ENCODE measurements at places on chromosomes 11 and 22.

GRCh38 chr11:35791088-35791958, 128.7 kb downstream of the TRIM44 start:
- DNase-seq, result no peak

GRCh38 chr11:82521427-82521826, 212.2 kb downstream of the FAM181B start:
- DNase-seq, result no peak

DNA sequence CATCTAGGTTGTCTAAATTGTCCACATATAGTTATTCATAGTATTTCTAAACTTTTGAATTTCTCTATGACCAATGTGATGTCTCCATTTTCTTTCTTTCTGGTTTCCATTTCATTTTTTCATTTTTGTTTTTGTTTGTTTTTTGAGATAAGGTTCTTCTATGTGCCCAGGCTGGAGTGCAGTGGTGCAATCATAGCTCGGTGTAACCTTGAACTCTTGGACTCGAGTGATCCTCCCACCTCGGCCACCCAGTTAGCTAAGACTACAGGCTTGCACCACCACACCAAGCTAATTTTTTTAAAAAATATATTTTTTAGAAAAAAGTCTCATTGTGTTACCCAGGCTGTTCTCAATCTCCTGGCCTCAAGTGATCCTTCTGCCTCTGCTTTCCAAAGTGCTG, 8.2 kb downstream of the GSTT4 start:
- no peak for DNase-seq

DNA sequence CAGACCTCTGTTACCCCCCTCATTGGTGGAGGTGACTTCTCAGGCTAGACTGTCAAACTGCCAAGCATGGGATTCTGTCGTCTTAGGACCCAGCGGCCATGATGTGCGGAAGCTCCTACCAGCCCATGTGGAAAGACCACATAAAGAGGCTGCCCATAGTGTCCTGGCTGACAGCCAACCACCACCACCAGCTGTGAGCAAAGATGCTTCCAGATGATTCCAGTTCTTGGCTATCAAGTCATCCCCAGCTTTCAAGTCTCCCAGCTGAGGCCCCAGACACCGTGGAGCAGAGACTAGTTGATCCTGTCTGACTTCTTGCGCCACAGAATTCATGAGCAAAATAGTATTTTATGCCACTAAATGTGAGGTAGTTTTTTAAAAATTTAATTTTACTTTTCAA, 32.9 kb downstream of the SCUBE1 start:
- DNase-seq, result no peak

- peak; percentile 40 for DNase-seq
Measured at GRCh38 chr11:113477321-113477720, 2.1 kb upstream of the DRD2 start.

- DNase-seq, result no peak
Measured at GRCh38 chr11:60840470-60841430, 1.2 kb upstream of the CCDC86 start.

DNA sequence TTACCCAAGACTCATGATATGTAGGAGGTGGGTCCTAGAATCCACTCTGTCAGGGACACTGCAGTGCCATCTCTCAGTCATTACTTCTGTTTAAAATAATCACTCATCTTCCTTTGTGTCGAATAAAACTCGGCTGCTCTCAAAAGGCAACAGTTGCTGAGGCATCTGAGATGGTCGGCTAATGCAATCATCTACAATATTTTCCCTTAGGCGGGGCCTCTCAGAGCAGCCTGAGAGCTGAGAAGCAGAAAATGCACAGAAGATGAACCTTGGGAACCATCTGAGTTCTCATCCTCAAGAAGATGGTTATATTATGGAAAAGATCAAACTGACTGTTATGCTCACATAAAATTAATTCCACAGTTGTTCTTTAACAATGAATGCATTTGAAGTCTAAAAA, 1518.2 kb upstream of the TENM4 start:
- no peak for DNase-seq

GRCh38 chr22:27431896-27432295, 369.7 kb downstream of the MN1 start:
- DNase-seq, result no peak

- DNase-seq, result no peak
Measured at GRCh38 chr11:11467312-11467711, 114.3 kb upstream of the CSNK2A3 start.

- no peak for DNase-seq
Measured at GRCh38 chr11:134562196-134562595, 150.2 kb upstream of the B3GAT1 start.

DNA sequence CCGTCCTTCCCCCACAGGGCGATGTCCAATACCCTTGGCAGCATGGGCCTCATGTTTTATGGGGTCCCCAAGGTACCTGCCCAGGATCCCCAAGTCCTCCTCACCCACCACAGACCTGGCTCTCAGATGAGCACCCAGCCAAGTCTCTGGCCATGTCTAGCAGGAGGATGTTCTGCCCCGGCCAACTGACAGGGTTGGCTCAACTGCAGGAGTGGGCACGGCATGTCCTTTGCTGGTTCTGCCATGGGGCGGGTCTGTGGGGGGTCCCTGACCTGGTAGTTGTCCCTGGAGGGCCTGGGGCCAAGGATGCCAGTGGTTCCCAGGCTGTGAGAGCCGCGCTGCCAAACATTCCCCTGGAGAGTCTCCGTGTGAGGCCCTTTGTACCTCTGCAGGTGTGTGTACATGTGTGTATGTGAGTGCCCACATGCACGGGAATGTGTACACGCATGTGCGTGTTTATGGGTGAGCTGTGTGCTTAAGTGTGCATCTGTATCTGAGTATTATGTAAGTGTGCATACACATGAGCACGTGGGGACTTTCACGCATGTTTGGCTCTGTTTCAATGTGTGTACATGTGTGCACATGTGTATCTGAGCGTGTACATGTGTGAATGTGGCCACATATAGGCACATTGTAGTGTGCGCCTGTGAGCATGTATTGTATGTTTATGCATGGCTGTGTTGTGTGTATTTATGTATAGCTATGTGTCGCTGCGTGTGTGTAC, 85.5 kb downstream of the KCNQ1 start:
- no peak for DNase-seq

GRCh38 chr22:43570531-43571165, 158.8 kb downstream of the MPPED1 start:
- no peak for DNase-seq

GRCh38 chr11:120682332-120682649, 170.7 kb downstream of the GRIK4 start:
- DNase-seq, result no peak

GRCh38 chr11:125404157-125404810, 91.8 kb downstream of the FEZ1 start:
- no peak for DNase-seq

DNA sequence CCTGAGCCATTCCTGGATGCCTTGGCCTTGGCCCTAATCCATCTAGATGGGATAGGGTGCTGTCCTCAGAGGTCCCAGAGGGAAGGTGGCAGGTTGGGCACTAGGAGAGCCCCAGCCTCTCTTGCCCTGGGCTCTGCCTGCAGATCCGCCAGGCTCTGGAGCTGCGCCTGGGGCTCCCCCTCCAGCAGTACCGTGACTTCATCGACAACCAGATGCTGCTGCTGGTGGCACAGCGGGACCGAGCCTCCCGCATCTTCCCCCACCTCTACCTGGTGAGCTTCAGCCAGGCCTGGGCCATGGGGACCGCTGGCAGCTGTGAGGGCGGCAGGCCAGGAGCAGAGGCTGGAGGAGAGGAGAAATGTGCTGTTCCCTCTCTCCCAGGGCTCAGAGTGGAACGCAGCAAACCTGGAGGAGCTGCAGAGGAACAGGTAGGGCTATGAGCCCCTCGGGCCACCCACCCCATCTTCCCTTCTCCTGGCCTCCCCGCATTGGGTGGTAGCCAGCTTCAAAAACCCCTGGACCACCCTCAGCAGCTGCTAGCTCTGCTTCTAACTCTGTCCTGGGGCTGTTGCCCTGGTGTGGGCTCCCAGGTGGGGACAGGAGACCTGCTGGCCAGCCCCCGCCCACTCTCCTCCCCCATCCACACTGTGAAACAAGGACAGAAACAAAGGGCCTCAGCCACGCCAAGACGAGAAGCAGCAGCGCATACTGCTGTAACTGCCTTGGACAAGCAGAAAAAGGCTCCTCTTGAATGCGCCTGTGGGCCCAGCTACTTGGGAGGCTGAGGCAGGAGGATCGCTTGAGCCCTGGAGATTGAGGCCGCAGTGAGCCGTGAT, 4.9 kb downstream of the SSH3 start:
- DNase-seq, result no peak

DNA sequence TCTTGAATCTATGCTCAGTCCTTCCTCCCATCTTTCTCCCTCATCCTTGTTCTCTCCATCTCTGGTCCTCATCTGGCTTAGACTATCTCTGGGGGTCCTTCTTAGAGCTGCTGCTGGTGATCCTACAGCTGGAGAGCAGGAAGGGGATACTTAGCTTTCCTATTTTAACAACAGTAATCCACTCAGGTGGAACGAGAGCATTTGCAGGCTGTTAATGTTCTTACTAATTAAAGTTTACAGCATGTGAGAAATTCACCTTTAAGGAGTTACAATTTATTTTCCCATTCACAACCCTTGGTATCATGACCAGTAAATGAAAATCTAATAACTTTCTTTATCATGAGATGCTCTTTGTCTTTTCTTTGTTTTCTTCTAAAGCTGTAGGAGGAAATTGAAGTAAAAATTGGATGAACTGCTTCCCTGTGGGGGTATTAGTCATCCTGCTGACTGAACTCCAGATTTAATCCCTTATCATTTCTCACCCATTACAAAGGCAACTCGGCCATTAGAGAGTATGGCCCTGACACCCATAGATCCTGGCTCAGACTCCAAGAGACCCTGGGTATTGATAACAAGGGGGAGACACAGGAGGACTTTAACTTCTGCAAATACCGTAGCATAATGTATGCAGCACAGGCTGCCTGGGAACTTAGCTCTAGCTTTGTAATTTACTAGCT, 37.6 kb upstream of the MTNR1B start:
- DNase-seq, result no peak

GRCh38 chr11:99534812-99535211, 514.1 kb downstream of the CNTN5 start:
- no peak for DNase-seq

DNA sequence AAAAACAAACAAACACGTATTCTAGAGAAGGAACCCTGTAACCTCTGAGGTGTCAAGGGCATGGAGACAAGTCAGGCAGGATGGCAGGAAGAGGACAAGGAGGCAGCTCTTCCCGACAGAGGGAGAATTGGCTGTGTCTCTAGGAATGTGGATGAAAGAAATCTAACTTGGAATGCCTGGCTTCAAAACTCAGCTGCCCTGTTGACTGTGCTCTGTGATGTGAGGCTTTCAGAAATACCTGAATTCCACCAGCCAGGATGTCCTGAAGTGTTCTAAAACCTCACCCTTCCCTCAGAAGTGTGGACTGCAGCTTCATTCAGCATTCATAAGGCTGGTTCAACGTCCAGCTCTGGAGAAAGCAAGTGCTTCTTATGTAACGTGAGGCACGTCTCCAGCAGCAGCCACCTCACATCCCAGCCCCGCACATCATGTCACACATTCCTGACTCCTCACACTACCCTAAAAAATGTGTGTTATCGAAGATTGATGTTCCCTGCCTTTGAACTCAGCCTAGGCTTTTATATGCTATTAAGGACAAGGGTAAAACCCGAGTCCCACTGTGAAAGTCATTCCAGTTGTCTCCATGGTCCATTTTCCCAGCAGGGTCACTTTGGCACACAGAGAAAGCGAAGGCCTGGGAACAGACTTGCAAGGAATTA, 398.9 kb downstream of the ETS1 start:
- DNase-seq, result no peak

DNA sequence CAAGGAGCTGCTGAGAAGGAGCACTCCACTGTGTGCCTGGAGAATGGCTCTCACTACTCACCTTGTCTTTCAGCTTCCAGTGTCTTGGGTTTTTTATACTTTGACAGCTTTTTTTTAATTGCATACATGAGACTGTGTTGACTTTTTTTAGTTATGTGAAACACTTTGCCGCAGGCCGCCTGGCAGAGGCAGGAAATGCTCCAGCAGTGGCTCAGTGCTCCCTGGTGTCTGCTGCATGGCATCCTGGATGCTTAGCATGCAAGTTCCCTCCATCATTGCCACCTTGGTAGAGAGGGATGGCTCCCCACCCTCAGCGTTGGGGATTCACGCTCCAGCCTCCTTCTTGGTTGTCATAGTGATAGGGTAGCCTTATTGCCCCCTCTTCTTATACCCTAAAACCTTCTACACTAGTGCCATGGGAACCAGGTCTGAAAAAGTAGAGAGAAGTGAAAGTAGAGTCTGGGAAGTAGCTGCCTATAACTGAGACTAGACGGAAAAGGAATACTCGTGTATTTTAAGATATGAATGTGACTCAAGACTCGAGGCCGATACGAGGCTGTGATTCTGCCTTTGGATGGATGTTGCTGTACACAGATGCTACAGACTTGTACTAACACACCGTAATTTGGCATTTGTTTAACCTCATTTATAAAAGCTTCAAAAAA, 72.6 kb downstream of the NCAPD3 start:
- no peak for DNase-seq

GRCh38 chr11:18013790-18014507, 1.1 kb upstream of the SERGEF start:
- DNase-seq, result no peak

- DNase-seq, result no peak
Measured at GRCh38 chr11:61477727-61478148, 30.8 kb upstream of the LRRC10B start.

DNA sequence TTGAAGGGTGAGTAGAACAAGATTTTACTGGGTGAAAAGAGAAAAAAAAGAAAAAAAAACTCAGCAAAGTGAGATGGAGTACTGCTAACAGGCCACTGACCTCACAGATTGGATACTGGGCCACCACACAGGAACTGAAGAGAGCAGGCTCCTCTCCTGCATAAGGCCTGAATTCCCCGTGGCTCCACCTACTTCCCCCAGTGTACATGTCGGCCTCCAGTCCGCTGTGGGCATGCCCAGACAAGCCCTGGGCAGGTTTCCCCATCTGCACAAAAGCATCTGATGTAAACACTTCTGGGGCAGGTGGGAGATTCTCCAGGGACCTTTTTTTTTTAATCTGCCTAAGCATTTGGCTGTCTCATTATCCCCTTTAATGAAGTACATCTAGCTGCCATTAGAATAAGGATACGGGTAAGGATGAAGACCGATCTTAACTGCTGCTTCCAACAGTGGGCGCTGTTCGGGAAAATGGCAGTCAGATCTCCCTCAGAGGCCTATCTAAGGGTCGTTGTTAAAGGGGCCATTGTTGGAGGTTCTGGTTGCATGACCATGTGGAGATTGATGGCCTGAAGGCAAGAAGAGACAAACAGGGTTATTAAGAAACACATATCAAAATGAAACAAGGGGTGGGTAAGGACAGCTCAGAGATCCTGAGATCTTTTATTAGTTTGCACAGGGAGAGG, 48.5 kb downstream of the MS4A13 start:
- peak; percentile 9 for DNase-seq

DNA sequence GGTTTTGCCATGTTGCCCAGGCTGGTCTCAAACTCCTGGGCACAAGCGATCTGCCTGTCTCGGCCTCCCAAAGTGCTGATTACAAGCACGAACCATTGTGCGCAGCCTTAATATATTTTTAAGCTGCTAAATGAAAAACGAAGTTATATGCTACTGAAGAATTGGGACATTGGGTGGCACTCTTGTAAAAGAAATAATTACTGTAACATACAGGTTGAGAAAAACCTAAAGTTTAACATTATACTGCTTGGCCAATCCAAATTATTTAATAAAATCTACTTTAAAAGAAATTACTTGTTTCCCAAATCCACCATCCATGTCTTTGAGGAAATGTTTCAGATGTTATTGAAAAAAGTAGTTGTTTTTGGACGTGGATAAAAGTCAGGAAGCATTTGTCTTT, 37.9 kb upstream of the ARHGAP32 start:
- no peak for DNase-seq
